CD4-positive, alpha-beta T cell treated with Interferon alpha-2 for 1 hour (primary cell): ENCODE measurements at places on chromosomes 4 and X.

- DNase-seq, result no peak
Measured at GRCh38 chr4:2378401-2378800, 40.0 kb downstream of the ZFYVE28 start.

DNA sequence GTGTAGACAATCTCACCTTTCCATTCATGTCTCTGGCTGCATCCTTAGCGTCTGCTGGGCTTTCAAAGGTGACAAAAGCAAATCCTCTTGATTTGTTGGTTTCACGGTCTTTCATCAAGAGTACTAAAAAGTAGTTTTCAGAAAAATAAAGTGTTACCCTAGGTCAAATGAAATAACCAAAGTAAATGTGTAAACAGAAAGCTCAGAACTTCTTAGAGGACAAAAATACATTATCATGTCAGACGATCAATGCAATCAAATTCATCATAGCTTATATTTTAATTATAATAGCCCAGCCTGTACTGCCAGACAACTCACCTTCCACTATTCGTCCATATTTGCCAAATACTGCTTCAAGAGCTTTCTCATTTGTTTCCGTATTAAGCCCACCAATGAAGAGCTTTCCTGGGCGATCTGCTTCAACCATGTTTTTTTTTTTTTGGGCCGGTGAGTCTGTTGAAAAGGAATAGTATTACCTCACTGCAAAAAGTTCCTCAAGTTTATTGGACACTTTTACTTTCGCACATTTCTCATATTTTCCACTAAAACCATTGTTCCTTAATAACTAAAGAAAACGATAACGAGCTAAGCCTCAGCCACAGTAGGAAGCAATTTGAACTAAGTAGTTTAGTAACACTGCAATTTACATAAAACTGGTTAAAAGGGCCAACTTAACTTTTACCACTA is 1.4 kb downstream of the RBMX start:
- peak; percentile 39 for DNase-seq

GRCh38 chrX:17628976-17629375 is 108.3 kb upstream of the SCML1 start:
- DNase-seq, result no peak

- no peak for DNase-seq
Measured at GRCh38 chr4:39713691-39714090, 15.8 kb downstream of the UBE2K start.

GRCh38 chrX:34365471-34365870 is 233.4 kb upstream of the FAM47A start:
- DNase-seq, result no peak

DNA sequence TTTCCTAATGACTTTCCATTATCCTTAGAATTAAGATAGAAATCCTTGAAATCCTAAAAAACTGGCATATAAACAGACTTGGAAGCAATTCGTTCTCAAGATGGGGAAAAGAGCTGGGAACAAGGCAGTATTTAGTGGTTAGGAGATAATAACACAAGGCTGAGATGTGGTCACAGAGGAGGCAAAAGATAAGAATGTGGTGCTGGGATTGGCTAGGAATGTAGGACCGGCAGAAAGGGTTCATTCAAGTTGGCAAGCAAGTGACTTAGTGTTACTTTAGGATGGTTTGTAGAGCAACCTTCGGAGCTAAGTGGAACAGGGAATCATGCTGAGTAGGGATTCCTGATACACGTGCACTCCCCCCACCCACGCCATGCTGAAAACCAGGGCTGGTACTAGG is 121.9 kb upstream of the RPS6KA3 start:
- DNase-seq, result no peak

GRCh38 chr4:28868841-28869240 is 1851.3 kb upstream of the PCDH7 start:
- DNase-seq, result no peak

DNA sequence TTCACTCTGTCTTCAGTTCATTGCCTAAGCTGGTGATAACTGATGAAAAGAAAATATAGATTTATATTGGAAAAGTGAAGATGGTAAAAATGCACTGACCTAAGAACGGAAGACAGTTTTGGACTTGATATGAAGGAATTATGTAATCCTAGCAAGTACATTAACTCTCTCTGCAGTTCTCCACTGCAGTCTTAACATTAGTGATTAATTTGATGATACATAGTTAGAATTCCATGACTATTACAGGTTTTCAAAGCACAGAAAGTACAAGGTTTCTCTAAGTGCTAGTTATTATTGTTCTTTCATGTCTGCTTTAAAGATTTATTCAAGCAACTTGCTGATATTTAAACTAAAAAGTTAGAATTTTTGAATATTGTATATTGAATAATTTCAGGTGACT is 1591.7 kb upstream of the ADGRL3 start:
- DNase-seq, result no peak

DNA sequence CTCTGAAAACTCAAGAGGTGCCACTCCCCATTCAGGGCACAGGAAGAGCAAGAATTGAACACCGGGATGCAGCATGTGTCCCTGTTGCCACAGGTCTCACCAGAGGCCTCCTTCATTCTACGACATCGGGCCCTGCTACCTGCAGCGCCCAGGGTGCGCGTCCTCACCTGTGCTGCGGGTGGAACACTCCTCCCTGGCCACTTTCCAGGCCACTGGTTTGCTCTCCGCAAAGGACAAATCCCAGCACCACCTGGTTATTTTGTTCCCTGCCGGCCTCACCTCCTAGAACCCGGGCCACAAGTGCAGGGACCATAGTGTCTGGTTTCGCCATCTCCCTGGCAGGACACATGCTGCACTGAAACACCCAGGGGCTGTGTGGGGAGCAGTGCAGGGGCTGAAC is 14.3 kb upstream of the FAM3A start:
- DNase-seq, result no peak

GRCh38 chrX:47941423-47941822 is 62.4 kb downstream of the ZNF182 start:
- DNase-seq, result no peak

- no peak for DNase-seq
Measured at GRCh38 chrX:115226929-115227328, 7.0 kb downstream of the LRCH2 start.

DNA sequence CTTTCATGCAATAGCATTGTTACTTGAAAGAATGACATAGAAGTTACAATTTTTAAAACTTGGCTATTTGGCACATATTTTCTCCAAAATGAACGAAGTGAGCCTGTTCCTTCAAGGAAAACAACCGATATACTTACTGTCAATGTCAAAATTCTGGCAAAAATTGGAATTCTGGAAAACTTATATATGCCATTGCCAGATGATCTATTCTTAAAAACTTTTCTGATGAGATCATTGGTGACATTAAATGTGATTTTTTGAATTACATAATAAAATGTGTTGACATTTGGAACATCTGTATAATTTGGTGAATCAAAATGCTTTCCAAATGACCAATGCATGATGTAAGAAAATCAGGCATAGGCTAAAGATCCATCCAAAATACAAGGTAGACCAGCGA is 209.0 kb downstream of the SCFD2 start:
- no peak for DNase-seq

DNA sequence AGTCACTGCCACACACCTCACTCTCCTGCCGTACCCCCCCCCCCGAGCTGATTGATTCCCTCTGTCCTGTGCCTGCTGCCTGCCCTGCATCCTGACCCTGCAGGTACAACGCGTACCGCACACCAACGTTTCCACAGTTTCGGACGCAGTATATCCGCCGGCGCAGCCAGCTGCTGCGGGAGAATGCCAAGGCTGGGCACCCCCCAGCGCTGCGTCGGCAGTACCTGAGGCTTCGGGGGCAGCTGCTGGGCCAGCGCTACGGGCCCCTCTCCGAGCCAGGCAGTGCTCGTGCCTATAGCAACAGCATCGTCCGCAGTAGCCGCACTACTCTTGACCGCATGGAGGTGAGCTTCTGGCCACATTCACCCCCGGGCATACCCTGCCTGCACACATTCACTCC is 1.3 kb downstream of the WDR13 start:
- DNase-seq, result no peak

DNA sequence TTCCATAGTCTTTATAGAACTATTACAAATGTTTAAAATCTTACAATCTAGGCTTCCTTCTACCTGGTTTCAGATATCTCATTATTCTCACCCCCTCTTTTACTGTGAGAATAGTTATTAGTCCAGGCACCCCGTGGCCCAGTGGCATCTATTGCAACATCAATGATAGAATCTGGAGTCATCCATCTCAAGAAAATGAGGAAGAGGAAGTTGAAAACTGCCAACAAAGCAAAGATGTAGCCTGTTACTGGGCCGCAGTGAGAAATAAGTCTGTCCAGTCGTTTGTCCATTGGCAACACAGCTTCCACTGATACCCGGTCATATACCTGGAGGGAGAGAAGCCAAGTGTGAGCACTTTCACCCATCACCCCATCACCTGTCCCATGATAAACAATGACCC is 6.0 kb upstream of the ASB11 start:
- DNase-seq, result peak; percentile 16

DNA sequence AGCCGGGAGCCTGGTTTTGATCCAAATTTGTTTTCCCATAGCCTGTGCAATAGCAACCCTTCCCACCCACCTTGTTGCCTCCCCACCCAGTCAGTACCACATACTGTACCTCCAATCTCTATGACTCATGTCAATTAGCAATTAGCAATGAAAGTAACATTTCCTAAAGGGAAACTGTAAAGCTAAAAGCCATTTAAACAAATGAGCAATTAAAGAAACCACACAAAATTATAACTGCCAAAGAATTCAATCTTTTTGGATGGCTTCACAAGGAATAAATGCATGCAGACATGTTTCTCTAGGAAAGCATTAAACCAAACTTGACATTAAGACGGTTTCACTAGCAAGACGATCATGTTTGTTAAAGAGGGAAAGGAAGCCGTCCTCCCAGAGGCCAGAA is 169.0 kb upstream of the MAP3K15 start:
- DNase-seq, result no peak

DNA sequence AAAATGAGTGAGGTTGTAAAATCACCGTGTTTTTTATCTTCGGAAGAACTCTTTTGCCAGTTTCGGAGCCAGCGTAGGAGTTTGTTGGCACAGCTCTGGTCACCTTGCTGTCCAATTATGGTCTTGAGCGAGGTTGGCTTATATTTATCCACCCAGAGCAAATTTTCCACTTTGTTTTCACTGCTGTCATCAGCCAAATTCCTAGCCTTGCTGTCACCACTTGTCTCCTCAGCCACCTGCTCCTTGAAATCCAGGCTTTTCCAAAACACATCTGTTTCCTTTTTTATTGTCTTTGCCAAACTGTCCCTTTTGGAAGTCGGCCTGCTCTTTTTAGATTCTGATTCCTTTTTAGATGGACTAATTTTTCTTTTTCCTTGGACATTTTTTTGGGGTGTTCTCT is 57.6 kb downstream of the RFC1 start:
- no peak for DNase-seq
